Left ventricle myocardium superior (tissue), 1 donor: ENCODE measurements at places on chromosomes 5 and 9.

DNA sequence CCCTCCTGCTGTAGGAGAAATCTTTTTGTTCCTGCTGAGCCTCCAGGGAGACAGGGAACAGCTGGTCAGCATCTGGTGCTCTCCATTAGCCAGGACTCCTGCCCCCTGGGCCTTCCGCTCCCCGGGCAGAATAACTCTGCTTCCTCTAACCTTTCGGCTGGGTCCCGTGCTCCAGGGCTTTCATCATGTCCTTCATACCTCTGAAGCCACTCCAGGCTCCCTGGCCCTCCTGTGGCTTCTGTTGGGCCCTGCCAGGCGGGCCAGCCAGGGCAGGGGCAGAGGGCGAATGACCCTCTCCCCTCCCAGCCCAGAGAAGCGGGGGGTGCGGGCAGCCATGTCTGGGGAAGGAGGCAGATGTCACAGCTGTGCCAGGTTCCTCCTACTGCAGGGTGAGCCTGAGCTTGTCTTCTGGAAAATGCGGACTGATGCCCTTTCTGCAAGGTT is 81.7 kb upstream of the LMX1B start:
- DNase-seq, result peak; percentile 81

- no peak for DNase-seq
Measured at GRCh38 chr5:122704247-122705036, 70.4 kb upstream of the SNX2 start.

DNA sequence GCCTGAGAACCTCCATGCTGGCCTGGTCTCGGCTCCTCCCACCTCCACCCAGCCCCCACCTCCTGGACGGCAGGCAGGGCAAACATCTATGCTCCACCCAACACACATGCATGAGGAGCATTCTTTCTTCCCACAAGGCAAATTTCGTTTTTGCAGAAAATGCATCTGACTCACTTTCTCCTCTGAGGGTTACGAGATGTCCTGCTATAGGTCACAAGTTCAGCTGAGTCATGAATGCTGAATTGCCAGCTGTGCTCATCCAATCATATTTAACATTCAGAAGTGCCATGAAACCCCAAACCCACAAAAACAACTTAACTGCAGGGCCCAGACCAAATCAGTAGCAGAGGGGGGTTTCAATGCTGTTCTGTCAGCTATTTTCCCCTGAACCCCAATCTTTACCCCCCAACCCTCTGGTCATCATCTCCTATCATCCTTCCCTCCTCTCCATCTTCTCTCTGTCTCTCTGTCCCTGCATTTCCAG is 39.0 kb upstream of the OSMR start:
- no peak for DNase-seq

- no peak for DNase-seq
Measured at GRCh38 chr9:14321517-14322130, 7.7 kb upstream of the NFIB start.

DNA sequence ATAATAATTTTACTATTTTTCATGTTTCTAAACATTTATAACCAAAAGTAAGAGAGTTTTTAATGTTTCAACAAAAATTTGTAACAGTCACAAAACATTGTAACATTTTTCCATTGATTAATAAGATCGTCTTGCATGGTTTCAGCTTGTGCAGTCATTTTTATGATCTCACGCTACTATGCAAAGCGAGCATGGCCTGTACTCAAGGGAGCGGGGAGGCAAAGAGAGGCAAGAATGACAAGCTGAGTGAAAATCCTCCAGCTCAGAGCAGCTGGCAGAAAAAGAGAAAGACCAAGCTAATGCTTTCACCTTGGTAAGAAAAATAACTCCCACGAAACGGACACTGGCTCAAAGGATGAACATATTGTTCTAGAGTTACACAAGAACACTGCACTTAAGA is 90.0 kb upstream of the SV2C start:
- DNase-seq, result no peak

DNA sequence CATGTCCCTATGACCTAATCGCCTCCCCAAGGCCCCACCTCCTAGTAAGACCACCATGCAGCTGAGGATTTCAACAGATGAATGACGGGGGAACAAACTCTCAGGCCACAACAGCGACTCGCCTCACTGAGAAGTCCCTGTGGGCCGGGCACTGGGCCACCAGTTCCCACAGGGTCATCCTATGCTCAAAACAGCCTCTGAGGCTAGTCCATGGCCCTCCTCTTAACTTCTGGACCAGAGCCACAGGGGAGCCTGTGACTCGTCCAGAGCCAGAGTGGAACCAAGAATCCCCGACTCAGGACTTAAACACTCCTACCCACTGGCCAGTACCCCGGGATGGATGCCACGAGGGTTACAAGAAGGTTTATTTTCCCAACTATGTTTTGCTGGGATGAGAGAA is 12.3 kb downstream of the GFPT2 start:
- no peak for DNase-seq

DNA sequence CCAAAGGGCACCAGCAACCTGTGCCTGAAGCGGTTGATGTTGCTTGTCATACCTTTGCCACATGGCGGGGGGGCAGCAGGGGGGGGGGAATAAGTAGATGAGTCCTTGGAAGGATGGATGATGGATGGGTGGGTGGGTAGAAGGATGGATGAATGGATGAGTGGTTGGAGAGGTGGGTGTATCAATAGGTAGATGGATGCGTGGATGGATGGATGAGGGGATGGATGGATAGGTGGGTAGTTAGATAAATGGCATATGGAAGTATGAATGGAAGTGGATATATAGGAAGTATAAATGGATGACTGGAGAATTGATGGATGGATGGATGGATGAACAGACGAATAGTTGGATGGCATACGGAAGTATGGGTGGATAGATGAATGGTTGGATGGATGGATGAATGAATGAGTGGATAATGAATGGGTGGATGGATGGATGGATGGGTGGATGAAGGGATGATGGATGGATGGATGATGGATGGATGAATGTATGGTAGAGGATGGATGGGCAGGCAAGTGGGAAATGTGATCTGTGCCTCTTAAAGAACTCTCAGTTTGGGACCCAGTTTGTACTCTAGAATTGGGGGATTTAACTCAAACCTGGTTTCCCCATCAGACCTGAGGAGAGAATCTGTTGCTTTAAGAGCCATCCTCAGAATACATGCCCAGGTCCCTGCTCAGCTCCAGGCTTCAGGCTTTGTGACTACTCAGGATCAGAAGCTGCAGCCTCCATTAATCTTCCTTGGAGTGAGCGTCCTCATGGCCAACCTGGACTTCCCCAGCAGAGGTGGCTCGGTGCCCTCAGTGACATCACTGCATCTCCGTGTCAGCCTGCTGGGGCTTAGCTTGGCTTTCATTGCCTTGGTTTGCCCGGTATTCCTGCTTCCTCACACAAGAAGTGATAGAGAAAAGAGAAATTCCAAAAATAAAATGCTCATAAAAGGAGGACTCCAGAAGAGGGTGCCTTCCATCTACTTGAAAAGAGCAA is 27.6 kb upstream of the SUSD3 start:
- no peak for DNase-seq

- peak; percentile 64 for DNase-seq
Measured at GRCh38 chr9:121510766-121511550, 11.3 kb upstream of the GGTA1 start.

- DNase-seq, result no peak
Measured at GRCh38 chr5:167835146-167835545, 456.3 kb upstream of the WWC1 start.

DNA sequence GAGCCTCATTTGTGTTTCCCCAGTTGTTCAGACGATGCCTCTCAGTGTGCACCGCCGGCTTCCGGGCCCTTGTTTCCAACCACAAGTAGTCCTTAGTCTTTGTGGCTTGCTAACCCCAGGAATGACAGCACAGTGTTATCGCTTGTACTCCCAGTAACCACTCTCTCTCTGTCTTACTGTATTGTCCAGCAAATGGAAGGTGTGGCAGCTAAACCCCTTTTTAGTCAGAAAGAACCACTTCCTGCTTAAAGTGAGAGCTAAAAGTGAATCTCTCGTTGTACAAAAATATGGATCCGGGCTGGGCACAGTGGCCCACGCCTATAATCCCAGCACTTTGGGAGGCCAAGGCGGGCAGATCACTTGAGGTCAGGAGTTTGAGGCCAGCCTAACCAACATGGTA is 61.3 kb downstream of the ENC1 start:
- DNase-seq, result no peak

DNA sequence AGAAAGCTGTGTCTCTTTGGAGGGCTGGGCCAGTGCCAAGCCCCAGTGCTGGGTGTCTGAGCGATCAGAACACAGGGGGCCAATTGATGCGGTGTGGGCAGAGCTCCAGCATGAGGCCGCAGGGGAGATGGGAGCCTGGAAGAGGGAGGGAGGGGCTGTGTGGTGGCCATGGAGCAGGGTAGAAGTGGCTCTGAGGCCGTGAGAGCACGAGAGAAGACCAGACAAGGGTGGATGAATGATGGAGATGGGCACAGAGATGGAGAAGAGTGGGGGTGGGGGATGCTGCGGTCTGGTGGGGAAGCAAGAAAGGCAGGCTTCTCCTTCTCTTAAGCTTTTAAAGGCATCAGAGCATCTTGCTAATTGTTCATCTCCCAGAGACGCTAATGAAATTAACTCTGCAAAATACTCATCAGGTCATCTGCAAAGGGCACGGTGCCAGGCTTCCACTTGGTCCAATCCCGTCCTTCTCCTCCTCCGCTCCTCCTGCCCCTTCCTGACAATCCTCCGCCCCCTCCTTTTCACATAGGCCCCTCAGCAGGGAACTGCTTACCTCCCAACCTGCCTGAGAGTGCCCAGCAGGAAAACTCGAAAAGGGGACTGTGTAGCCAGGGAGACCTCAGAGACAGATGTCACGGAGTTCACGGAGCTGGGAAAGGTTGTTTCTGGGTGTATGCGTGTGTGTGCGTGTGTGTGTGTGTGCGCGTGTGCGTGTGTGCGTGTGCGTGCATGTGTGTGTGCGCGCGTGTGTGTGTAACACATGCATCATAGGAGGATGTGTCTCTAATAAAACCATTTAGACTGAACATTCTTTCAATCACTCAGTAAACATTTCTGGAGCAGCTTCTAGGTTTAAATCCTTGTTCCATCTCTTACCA is 7.1 kb upstream of the UNC5A start:
- DNase-seq, result no peak

- no peak for DNase-seq
Measured at GRCh38 chr9:114685951-114686350, 4.0 kb upstream of the TEX48 start.

GRCh38 chr9:87499424-87500017 is 1.9 kb downstream of the DAPK1 start:
- DNase-seq, result no peak

DNA sequence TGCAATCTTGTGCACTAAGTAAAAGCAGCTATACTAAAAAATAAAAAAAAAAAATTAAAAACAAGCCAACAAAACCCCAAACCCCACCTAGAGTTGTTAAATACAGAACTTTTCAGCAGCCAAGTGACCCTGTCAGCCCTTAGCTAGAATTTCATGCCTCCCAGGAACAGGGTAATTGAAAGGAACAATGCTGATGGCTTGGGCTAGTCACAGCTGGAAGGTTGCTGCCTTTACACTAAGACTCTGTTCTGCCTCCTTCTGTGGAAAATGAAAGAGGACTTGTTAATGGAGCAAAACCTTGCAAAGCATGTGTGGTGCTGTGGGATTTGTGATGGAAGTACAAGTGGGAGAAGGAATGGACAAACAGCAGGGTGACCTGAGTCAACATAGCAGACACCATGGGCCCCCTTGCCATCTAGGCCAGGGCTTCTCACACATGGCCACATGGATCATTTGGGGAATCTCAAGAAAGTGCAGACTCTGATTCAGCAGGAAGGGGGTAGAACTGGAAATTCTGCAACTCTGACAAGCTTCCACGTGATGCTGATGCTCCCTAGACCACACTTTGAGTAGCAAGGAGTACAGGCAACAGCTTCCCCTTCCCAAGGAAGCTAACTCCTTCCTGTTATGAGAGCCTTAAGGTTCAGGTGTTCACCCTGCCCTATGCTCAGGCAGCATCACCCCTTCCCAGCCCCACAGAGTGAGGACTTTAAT is 14.9 kb upstream of the TMEM252 start:
- DNase-seq, result no peak

GRCh38 chr9:18330401-18331309 is 143.3 kb upstream of the ADAMTSL1 start:
- DNase-seq, result no peak

DNA sequence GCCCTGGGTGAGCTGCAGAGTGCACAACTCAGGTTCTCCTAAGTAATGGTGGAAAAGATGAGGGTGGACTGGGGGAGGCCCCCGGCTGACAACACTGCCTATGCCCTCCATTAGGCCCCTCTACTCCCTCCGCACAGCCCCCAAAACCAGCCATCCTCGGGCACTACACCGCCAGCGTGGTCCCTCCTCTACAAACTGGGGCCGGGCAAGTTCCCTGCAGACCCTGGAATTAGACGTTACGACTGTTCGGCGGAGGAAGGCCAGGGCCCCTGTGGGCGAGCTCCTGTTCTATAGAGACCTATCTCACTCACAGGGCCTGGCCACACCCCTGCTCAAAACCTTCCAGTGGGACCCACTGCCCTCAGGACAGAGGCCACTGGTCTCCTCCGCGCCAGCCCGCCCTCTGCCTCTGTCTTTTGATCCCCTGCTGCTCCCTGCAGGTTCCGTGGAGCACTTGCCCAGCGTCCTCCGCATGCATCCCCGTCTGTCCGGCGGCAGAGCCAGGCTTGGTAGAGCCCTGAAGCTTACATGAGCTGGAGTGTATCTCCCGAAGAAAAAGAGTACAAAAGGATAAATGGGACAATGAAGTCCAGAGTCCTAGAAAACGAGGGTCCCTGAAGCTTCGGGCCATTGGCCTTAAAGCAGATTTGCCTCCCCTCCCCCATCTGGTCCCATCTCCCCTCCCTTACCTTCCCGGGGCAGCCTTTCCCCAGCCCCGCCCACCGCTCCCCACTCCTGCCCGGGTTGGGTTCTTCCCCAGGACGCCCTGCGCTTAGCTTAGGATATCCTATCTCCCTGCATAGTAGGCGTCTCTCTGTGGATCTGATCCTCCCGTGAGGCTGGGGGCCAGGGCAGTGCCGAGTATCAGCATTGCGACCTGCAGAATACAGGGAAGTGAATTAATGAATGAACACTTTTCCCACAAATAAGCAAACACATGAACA is 71.3 kb downstream of the HRH2 start:
- peak; percentile 48 for DNase-seq

GRCh38 chr5:138068742-138069600 is 14.9 kb upstream of the WNT8A start:
- peak; percentile 80 for DNase-seq

DNA sequence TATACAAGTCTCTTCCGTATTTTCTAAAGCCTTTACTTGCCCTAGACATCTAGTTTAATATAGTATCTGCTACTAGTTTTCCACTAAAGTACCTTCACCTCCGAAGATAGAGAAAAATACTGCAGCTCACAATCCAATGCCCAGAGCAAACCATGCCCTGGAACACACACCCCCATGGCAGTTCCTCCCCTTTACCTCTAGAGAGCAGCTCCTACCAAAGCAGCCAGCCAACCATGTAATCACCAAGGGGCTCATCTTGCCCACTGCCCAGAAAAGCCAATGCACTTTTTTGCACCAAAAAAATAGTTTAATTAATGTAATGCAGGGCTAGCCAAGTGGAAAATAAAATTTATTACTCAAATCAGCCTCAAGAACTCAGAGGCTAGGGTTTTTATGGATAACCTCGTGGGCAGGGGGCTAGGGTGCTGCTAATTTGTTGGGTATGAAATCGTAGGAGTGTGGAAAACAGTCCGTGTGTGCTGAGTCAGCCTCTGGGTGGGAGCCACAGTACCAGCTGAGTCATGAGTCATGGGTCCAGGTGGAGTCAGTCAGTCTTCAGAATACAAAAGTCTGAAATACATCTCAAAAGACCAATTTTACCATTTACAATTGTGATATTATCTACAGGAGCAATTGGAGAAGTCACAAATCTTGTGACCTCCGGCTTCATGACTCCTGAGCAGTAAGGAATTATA is 120.1 kb upstream of the ACO1 start:
- no peak for DNase-seq

- DNase-seq, result no peak
Measured at GRCh38 chr5:3510642-3511417, 84.8 kb upstream of the IRX1 start.

- DNase-seq, result no peak
Measured at GRCh38 chr5:32842813-32843530, 131.9 kb downstream of the NPR3 start.
